SW 1271 (cell line): ENCODE measurements at places on chromosomes 2 and 18.

DNA sequence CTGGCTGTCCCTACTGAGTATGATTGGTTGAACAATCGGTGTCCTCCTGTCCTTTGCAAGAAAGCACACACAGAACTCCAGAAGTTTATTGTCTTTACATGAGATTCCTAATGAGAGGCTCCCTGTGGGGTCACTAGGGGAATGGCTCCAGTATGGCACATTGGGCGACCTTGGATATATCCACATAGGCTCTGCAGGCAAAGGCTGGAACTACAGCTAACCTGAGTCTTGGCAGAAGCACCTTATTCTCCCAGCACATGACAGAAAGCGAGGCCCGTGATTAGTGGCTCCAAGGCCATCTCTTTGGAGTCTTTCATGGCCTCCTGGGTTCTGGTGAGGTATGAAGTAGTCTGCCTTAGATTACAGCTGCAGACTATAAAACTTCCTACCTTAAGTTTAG, 49.0 kb downstream of the ZDBF2 start:
- DNase-seq = no peak

DNA sequence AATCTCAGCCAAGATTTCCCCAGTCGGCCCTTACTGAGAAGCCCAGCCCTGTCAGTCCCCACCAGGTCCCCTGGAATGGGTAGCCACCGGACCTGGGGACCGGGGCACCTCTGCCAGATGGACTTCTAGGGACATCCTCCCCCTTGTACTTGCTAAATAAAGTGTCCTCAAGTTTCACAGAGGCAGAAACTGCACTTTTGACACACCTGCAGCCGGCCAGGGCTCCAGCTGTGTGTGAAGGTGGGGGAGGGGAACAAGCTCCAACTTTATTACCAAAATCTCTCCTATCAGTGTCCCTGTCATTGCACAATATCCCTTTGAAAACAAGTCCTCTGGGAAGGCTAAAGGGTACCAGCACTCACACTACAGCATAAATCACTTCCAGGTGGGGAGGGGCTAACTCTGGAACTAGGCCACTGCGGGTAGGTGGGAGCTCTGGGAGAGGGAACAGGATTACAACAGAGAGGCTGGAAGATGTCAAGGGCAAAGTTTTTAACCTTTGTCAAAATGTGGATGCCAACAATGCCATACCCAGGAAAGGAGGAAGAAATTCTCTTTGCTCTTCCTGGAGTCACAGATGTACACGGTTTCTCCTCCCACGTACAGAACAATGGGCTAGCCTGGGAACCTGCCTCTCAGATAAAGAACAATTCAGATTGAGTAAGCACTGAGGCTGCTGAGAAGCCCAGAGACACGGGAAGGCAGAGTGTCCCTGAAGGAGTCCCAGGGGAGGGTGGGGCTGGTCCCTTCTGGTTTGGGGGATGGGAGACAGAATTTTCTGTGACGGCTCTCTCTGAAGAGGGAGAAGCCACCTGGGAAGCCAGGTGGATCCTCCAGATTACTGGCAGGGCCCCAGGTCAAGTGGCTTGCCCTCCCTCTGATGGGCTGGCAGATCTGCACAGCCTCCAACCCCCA, 11.0 kb downstream of the SDC1 start:
- DNase-seq = no peak

GRCh38 chr2:12903272-12903671, 186.5 kb downstream of the TRIB2 start:
- no peak for DNase-seq

DNA sequence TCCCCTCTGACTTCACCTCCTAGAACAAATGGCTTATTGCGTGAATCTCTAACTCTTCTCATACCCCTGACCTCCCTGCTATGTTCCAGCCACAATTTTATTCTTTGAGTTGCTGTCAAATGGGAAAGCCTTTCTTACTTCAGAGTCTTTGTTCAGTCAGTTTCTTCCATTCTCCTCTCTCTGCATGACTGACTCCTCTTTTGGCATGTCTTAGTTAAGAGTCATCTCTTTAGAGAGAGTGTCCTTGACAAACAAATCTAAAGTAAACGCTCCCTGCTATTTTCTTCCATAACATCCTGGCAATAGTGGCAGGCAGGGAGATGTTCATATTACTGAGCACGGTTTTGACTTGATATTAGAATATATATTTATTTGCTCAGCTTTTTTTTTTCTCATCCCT, 170.7 kb upstream of the ERBB4 start:
- no peak for DNase-seq

DNA sequence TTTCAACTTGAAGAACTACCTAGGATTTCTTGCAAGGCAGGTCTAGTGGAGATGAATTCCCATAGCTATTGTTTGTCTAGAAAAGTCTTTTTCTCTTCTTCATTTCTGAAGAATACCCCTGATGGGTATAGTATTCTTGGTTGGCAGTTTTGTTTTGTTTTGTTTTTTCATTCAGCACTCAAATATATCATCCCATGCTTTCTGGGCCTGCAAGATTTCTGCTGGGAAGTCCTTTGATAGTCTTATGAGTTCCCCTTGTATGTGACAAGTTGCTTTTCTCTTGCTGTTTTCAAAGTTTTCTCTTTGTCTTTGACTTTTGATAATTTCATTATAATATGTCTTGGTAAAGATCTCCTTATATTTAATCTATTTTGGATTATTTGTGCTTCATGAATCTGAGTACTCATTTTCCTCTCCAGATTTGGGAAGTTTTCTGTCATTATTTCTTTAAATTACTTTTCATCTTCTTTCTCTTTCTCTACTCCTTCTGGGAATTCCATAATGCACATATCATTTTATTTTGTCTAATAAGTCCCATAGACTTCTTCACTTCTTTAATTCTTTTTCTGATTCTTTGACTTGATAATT, 101.5 kb downstream of the DSC3 start:
- DNase-seq = no peak

DNA sequence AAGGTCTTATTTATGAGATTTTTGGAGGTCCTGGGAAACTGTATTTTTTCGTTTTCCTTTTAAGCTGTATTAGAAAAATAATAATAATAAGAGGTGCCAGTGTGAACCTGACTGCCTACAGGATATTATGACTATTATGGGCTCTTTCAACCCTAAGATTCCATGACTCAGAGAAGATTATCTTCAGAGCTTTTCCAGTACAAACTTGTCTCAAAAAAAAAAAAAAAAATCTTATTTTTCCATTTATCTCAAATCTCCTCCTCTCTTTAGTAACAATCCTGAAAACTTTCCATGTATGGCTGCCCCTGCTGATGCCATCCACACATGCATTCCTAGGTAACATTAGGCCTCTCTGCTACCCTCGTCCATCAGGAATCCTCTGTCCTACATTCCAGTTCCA, 36.7 kb upstream of the RPE start:
- DNase-seq = no peak

DNA sequence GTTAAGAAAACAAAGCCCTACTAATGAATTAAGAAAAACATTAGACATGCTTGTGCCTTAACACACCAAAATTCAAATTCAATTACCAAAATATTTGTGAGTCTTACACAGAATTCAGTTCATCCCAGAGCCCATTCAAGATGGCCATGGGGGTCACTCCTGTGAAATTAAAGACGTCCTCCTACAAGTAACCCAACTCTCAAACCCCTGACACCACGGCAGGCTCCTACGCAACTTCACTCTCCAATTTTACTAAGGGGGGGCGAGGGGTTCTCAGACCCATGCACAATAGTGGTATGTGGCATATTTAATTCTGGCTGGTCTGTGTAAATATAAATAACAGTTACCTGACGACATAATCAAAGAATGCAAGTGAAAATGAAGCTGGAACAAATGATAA, 5.0 kb downstream of the ZNF516 start:
- DNase-seq = no peak

DNA sequence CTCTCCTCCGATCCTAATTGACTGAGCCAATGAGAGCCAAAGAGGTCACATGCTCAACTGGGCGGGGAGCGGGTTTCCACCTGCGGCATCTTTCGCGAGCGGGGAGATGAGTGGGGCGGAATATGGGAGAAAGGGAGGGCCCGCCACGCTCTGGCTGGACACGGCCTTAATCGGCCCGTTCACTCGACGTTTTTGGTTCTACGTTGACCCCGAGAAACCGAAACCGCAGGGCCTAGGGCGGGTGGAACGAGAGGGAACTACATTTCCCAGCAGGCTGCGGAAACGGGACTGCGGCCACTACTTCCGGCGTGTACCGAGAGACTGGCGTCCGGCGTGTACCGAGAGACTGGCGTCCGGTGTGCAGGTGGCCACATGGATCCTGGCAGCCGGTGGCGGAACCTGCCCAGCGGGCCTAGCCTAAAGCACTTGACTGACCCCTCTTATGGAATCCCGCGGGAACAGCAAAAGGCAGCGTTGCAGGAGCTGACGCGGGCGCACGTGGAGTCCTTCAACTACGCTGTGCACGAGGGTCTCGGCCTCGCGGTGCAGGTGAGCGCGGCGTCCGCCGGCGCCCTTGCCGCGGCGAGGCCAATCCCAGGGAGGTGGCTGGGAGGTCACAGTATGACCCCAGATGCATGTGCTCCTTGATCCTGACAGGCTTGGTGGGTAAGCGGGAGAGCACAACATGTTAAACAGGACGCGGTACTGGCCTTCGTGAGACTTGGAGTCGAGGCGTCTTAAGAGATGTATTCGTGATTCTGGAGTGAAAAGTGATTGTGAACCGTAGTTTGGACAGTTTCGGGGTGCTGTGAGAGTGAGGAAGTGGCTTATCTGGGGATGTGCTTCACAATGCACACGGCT, at the start of gene POLR1B:
TSS of gene POLR1B (plus strand) at position 343 of the 861 bp plus-strand sequence. CDS start at position 373, 30 bp downstream.
- DNase-seq = peak; percentile 82

- DNase-seq = peak; percentile 43
Measured at GRCh38 chr2:47501374-47502200, 98.6 kb downstream of the MSH2 start.

DNA sequence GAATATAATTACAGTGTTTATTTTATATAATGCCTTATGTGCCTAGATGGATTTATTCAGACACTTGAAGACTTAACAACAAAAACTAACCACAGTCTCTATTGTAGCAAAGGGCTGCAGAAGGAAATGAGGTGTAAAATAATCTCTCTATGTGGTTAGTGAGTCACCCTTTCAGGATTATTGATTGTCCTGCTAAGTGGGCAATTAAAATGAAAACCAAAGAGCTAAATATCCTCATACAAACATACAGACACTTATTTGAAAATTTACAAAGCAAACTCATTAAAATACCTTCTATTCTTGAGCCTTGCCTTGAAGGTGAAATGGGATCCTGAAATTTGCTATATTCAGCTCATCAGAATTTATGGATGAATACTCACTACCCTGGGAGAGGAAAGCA, 27.7 kb upstream of the DCC start:
- no peak for DNase-seq

- DNase-seq = no peak
Measured at GRCh38 chr2:192196421-192197194, 1.9 kb upstream of the TMEFF2 start.

DNA sequence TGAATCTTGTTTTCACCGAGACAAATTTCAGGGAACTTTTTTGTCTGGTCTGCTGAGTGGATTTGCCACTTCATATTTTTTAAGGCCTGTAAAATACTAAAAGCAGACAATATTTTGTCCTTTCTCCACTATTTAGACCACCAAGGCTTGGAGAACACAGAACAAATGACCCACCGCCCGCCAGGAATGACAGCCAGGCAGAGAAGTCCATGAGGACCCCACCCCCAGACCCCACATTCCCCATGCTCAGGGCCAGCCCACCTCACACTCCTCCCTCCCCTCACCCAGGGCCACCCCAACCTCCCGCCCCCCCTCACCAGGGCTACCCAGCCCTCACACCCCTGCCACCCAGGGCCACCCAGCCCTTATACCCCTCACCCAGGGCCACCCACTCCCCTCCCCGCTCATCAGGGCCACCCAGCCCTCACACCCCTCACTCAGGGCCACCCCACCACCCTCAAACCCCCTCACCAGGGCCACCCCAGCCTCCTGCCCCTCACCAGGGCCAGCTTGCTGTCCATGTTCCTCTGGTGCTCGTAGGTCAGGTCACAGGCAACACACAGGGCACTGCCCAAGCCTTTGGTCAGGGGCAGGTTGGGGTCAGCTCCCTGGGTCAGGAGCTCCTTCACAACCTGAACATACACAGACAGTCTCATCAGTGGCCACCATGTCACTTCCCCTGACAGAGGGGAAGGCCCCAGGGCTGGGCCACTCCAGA, 50.6 kb downstream of the ANKMY1 start:
- DNase-seq = no peak

- DNase-seq = no peak
Measured at GRCh38 chr2:98869870-98870269, 66.2 kb downstream of the CRACDL start.

- DNase-seq = no peak
Measured at GRCh38 chr2:38619458-38620164, 16.9 kb upstream of the HNRNPLL start.

DNA sequence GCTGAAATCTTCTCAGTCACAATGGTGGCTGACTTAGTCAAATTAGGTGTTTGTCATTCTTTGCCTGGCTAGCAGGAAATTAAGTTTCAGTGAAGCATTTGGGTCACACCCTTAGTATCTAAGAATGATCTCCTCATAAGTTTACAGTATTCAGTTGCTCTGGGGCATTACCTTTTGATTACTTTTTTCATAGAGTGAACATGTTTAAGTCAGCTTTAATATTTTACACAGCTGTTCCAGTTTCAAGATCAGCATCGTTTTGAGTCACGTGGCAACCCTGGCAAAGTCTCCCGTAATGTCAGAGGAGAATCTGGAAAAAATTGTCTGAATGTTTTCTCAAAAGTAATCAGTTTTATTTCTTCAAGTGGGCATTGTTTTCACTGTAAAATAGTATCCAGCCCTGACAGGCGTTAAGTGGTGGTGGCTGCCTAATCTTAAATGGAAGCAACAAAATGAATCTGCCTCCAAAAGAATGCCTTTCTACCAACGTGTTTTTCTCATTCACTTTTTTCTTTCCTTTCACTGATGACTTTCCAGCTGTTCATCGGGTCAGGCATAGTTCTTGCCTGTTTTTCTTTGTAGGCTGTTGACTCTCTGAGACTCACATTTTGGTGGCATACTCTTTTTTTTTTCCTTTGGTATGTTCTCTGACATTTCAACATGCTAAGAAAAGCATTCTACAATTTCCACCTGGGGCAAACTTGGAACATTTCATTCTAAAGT, 319.6 kb upstream of the TCF4 start:
- DNase-seq = no peak

GRCh38 chr2:143284087-143284675, 155.0 kb downstream of the ARHGAP15 start:
- no peak for DNase-seq

DNA sequence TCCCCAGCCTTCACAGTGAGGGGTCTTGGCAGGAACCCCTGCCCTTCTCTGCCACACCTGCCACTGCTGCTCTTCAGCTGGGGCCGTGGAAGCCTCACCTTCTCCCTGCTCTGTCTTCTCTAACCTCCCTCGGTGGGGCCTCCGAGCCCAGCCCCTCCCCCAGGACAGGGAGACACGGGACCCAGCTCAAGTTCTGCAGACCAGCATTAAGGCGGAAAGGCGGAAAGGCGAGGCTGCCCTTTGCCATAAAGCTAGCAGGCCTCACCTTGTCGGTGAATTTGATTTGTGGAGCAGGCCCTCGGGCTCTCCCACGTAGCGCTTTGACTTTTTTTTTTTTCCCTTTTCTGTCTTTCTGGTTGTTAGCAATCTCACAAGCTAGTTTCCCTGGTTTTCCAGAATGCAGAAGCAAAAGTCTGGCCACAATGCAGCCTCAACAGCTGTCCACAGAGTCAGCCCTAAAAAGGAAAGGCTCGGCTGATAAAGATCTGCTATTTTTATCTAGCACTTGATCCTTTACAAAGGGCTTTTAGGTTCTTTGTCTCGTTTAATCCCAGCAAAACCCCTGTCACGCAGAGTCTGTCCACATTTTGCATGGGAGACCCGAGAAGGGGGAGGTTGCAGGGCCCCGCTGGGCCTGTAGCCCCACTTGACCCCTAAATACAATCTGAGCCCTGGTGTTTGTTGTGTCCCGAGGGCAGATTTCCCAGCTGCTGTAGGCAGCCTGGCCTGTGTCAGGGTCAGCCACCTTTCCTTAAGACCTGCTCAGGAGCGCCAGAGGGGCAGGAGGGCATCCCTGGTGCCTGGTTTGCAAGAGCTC, 6.0 kb downstream of the ITM2C start:
- DNase-seq = no peak
